Naive B cell (primary cell): ENCODE measurements at places on chromosomes 12 and 14.

- DNase-seq = no peak
- no peaks in the 10 kb centered on the region for H3K4me1 ChIP-seq
- no peak overlapping the region for H3K27ac ChIP-seq
- no peak overlapping the region for H3K4me3 ChIP-seq
- H3K36me3 ChIP-seq = no peaks in the 10 kb centered on the region
Measured at GRCh38 chr14:89123851-89124250, 293.2 kb downstream of the FOXN3 start.

DNA sequence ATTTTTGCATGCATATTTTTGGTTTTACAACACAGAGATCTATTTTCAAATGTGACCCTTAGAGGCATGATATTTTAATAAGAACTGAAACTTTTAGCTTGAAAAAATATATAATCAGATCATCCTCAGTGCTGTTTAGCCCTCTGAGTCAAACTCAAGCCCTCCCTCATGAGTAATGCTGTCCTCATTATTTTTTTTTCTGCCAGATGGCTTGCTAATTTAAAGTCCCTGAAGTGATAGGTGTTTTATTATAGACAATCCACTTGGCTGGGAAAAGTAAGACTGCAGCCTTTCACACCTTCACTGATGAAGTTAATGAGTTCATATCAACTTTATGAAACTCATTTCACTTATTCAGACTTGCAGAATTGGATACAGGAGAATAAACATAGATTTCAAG, 227.7 kb downstream of the SLC16A7 start:
- DNase-seq = no peak
- H3K27me3 ChIP-seq = no peaks in the 10 kb centered on the region
- H3K27ac ChIP-seq = no peak overlapping the region
- no peaks in the 10 kb centered on the region for H3K4me1 ChIP-seq

DNA sequence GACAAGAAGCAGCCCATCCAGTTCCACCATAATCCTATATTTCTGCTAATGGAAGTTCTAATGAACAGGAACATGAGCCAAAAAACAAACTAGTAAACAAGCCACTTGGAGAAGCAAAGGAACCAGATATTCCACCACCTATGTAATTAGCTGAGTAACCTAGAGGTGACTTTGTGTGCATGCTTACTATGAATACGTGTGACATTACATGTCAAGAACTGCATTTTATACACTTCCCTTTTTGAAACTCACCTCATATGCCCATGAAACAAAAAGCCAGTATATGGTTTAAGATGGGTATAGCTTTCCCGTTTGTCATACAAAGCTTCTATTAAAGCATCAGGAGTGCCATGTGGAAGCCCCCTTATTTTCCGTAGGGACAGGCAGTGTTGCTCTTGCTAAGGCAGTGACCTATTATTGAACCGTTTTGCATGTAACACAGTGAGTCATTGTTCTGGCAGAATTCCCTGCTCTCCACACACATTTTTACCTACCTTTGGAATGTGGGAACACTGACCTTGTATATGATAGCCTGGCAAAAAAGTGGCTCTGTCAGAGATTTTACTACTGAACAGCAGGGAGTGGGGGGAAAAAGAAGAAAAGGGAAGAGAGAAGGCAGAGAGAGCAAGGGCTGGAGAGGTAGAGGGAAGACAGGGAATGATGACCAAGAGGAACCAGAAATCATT, 34.8 kb upstream of the FRMD6 start:
- peaks cover 38% of the 10 kb centered on the region for H3K27me3 ChIP-seq
- H3K36me3 ChIP-seq = no peaks in the 10 kb centered on the region
- no peak overlapping the region for H3K27ac ChIP-seq
- no peaks in the 10 kb centered on the region for H3K4me1 ChIP-seq
- DNase-seq = no peak

DNA sequence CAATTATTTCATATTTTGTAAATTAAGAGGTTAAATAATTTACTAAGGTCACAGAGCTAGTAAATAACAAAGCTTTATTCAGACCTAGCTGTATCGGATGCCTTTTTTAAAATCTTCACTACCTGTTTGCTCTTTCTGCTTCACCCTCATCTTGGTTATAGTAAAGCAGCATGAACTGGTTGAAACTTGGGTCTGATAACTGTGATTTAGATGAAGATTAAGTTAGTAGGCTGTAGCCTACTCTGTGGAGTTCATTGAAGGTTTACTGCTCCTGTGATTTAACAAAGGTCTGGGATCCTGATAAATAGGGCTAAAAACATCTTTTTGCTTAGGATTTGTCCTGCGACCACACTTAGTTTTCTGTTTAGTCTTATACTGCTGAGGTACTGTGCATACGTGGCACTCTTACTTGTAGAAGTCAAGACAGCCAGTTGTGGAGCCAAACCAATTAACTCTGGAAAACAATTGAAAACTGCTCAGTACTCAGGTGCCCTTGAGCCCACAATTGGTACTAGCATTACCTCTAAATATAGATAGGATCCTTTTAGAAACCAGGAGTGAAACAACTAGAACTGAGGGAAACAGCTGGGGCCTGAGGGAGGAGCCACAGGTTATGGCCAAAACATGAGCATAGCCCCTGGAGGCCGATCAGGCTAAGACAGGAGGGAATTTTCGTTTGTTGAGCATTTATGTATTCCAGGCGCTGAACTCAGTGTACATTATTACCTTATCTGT, 2.3 kb downstream of the SPATS2 start:
- DNase-seq = peak; percentile 38
- H3K4me1 ChIP-seq = peaks cover 39% of the 10 kb centered on the region
- no peak overlapping the region for H3K27ac ChIP-seq
- no peaks in the 10 kb centered on the region for H3K27me3 ChIP-seq
